ENCODE measurements at places on chromosomes 6 and 20.
A peak's percentile ranks its signal among the peaks of the same experiment; 100 is the strongest.

DNA sequence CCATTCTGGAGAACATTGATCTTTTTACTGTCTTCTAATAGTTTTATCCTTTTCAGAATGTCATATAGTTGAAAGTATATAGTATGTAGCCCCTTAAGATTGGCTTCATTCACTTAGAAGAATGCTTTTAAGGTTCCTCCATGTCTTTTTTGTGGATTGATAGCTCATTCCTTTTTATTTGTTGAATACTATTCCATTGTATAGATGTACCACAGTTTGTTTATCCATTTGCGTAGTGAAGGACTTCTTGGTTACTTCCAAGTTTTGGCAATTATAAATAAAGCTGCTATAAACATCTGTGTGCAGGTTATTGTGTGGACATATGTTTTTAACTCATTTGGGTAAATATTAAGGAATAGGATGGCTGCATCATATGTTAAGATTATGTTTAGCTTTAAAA, 27.8 kb downstream of the ABT1 start:
- DNase-seq: no peak

DNA sequence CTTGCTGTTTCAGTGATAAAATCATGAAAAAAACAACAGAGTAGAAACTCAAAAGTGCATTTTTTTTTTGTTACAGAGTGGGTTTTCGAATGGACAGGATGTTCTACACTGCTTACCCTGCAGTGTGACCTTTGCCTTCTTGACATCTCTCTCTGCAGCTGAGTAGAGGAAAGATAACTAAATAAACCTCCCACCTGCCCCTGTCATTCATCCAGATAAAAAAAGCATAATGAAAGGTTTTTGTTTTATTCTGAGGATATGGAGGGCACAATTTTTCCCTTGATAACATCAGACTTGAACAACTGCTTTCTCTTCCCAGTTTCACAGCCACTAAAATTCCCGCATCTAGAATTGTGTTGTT, 193.6 kb upstream of the FOXQ1 start:
- no peak for DNase-seq

- no peak for DNase-seq
Observed at GRCh38 chr6:135546680-135547418, 49.3 kb upstream of the AHI1 start.

DNA sequence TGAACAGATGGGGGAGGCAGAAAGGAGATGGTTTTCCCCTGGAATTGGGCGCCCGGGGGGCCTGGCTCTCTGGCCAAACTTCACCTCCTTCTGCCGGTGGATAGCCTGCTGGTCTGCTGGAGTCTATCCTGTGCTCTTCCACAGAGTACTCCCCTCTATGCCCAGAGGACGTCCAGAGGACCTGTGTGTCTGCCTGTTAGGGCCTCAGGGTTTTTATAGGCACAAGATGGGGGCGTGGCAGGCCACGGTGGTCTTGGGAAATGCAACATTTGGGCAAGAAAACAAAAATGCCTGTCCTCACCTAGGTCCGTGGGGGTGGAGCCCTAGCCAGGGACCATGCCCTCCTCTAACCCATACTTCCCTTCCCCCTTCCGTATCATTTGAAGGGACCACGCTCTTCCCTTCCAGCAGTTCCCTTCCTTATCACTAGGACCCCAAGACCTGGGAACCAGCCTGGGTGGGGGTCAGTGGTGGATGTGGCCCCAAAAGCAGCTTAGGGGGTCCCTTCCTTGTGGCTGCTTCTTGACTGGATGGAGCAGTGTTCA, 53.6 kb upstream of the ZNF337 start:
- DNase-seq: no peak

DNA sequence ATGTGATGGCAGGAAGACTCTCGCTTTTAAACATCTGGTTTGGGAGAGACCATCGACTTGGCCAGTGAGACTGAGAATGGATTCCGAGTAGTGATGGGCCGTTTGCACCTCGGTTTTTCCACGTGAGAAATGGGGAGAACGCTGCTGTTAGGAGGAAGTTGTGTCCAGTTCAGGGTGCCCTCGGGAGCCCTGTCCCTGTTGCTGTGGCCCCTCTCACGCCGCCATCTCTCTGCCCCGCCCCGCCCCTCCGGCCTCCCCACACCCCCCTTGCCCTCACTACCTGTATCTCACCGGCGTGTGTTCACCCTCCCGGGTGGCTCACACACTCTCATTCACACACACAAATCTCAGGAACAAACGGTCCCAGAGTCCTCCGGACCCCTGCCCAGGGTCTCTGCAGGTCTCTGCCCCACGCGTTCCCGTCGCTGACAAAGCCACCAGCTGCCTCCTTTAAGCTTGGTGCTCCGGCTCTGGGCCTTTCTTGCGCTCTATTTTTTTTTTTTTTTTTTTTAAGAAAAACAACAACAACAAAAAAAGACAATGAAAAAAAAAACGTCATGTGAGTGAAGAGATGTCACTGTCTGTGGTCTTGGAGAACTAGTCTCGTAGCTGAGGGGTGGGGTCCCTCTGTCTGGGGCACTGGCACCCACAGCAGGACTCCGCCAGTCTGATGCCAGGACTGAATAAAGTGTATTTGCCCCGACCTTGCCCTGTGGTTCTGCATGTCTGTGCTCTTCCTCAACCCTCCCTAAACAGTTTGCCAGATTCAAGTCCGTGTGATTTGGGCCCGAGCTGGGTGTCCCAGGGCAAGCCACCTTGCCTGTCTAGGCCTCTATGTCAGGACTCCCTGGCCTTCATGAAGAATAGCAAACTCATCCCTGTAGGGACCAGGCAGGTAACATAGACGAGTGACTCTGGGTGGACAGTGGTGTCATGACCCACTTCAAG, 2.9 kb downstream of the SOX12 start:
- no peak for DNase-seq

DNA sequence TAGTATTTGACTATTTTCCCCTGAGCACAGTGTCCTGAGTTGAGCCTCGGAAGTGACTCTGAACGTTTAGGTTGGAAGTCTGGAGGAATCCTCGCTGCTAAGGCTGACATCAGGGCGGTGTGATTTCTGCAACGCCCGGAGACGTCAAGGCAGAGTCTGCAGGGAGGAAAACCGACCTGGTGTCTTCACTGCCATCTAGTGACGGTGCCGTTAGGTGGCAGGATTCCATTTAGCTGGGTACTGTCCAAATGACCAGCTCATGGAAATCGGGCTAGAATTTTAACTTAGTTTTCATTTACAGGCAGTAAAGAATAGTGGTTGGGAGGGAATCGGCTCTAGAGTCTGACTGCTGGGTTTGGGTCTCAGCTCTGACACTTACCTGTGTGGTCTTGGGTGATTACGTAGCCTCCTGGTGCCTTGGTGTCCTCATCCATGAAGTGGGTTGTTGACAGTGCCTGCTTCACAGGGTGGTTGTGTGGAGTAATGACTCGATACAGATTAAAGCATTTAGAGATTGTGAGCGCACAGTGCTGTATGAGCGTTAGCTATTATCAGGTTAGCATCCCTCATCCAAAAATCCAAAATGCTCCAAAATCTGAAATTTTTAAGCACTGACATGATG, 35.0 kb downstream of the FOXF2 start:
- DNase-seq: no peak

- no peak for DNase-seq
Observed at GRCh38 chr20:14937021-14937420, 599.6 kb upstream of the FLRT3 start.

- DNase-seq: no peak
Observed at GRCh38 chr6:111417181-111417585, 65.8 kb downstream of the REV3L start.

DNA sequence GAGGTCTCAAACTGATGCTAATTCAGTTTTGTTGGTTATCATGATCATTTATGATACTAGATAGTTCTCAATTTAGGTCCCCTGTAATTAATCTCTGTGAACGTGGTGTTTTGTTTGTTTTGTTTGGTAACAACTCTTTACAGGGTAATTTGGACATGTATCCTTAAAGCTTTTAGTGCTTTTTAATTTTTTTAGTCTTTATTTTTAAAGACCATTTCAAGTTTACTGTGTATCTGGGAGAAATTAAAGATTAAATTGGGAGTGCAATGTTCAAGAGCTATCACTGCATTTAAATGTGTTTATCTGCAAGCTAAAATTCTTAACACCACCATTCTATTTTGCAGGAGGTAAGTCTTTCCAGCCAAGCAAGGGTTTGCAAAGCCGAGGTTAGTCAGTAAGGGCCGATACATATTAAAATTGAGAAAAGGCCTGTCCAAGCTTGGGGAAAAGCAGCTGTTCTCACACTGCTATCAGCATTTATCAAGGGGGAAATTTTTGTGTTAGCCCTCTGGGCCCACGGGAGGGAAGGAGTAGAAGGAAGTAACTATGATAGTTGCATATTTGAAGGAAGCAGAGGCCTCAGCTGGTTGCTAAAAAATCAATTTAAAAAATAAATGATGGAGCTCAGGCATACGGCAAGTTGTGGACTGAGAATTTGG, 59.3 kb upstream of the ZNF217 start:
- DNase-seq: no peak

- DNase-seq: no peak
Observed at GRCh38 chr6:49490633-49491032, 9.1 kb upstream of the GLYATL3 start.

GRCh38 chr6:13355999-13356785, 27.9 kb upstream of the TBC1D7 start:
- no peak for DNase-seq

DNA sequence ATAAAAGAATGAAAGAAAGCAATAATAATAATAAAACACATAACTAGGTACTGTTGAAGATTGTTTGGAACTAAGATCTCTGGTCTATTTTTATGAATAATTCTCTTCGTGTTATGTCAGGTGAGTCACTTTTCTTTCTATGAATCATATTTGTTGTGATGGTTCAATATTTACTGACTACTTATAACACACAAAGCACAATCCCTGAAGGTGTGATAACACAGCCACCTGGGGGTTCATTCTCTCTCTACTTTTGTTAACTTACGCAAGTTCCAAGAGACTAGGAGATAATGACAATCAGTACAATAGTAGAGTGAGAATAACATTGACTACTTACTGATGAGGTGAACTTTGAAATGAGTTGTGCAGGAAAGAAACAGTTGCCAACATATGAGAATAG, 149.9 kb downstream of the IBTK start:
- DNase-seq: no peak

DNA sequence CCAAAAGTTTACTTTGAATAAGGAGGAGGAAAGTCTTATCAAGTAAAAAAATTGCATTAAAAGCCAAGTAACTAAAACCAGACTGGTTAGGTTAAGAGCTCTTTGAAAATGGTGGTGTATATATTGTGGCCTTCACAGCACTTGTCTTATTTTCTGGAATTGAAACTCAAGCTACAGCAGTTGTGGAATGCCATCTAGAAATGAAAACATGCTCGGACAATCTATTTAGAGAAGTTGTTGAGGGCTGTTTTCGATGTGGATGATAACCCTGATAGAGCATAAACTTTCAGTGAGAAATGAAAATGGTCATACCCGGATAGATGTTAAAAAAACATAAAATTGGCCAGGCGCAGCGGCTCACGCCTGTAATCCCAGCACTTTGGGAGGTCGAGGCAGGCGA, 47.0 kb downstream of the ARID1B start:
- no peak for DNase-seq

GRCh38 chr20:8646716-8647115, 422.2 kb upstream of the PLCB4 start:
- DNase-seq: no peak

- no peak for DNase-seq
Observed at GRCh38 chr6:167056370-167056769, 57.2 kb downstream of the CEP43 start.

DNA sequence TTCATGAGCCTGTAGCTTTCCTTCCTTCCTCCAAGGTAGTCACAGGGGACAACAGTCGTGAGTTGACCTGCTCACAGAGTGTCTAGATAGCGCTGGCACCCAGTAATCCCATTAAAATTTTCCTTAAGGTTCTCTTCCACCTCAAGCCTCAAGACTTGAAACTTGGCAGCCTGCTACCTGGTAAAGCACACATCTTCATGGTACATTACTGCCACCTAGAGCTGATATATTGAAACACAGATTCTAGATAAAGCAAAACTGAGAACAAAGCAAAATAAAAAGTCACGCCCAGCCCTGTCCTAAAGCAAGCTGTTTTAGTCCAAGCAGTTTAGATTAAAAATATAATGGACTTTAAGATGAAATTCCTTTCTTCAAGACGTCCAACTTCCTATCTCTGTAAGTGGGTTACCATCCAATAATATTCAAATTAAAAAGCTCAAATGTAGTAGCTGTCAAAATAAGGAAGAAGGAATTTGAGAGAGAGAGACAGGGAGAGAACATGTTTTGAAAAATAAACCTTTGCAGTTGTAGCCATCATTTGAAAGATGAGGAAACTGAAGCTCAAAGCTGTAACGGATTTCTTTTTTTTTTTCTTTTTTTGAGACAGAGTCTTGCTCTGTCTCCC, 50.7 kb upstream of the CD83 start:
- DNase-seq: peak; percentile 71

GRCh38 chr6:47353871-47354270, 44.2 kb upstream of the TNFRSF21 start:
- no peak for DNase-seq

GRCh38 chr6:49552596-49552995, 2.1 kb downstream of the C6orf141 start:
- no peak for DNase-seq

DNA sequence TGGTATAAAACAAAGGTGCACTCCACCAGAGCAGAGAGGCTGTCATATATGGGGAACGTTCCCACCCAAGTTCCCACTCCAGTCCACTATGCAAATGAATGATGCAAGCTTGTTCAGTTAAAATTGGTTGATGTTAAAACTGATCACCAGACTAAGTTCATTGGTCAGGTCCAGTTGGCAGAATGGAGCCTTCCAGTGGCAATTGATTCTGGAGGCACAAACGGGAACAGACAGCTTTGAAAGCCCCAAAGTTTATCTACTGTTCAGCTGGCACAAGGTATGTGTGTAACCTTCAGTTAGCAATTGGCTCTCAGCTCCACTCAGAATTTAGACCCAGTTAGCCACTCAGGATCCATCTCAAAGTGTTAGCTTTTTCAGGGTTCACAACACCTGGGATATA, 119.4 kb upstream of the CEP85L start:
- DNase-seq: no peak

- DNase-seq: no peak
Observed at GRCh38 chr6:131129689-131130553, 5.3 kb upstream of the AKAP7 start.

- DNase-seq: no peak
Observed at GRCh38 chr6:88992741-88993552, 29.5 kb upstream of the RNGTT start.

- DNase-seq: no peak
Observed at GRCh38 chr20:20839771-20840170, 127.3 kb upstream of the RALGAPA2 start.

DNA sequence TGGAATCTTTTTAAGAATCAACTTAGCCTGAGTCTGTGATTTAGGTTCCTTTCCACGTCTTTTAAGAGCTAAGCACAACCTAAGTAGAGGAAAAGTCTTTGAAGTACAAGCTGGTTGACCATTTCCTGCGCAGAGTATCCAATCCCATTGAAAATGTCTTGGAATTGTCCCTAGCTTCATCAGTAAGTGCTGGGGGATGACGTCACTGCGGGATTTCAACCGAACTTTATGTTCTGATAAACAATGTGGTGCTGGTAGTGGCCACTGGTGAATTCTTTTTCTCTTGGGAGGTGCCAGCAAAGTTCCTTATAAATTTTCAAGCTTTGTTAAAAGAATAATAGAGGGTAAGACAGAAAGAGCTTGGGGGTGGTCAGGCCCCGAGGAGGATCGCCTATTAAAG, 69.2 kb downstream of the PDE7B start:
- no peak for DNase-seq

All from NCI-H1417 treated with DMSO at 0.1 percent for 48 hours (cell line).